NCI-H1092 treated with DMSO at 0.1 percent for 48 hours (cell line): ENCODE measurements at places on chromosomes 2 and 18.

GRCh38 chr2:181394741-181395437 is 62.3 kb upstream of the ITGA4 start:
- no peak for DNase-seq

GRCh38 chr2:142037744-142038143 is 93.1 kb downstream of the LRP1B start:
- DNase-seq: no peak

- DNase-seq: no peak
Observed at GRCh38 chr2:239942871-239943311, 82.3 kb downstream of the NDUFA10 start.

- no peak for DNase-seq
Observed at GRCh38 chr18:3027370-3027891, 14.5 kb upstream of the LPIN2 start.

- no peak for DNase-seq
Observed at GRCh38 chr18:77086034-77086433, 46.5 kb downstream of the MBP start.

- DNase-seq: peak; percentile 8
Observed at GRCh38 chr2:109611467-109612095, 2.2 kb downstream of the SEPTIN10 start.

GRCh38 chr18:75176849-75177248 is 32.1 kb downstream of the PTGR3 start:
- no peak for DNase-seq

- DNase-seq: no peak
Observed at GRCh38 chr2:201980389-201980821, 53.2 kb upstream of the FZD7 start.

- DNase-seq: no peak
Observed at GRCh38 chr2:39234754-39235153, 9.0 kb downstream of the CDKL4 start.

DNA sequence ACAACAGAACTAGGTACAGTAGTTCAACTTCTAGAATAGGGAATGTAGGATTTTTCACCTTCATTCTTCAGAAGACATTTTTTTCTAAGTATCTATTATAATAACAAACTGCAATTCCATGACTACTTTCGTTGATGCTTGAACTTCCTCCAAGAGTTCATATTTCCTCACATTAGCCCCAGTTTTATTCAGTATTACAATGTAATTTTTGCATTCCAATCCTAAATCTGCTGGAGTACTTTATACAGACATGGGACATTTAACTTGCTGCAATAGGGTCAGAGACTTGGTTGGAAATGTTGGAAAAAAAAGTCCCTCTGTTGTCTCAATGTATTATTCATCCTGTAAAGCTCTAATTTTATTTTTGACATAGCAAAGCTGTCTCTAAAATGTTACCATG is 19.6 kb upstream of the FTCDNL1 start:
- no peak for DNase-seq

GRCh38 chr2:21411741-21412140 is 288.0 kb downstream of the TDRD15 start:
- no peak for DNase-seq

DNA sequence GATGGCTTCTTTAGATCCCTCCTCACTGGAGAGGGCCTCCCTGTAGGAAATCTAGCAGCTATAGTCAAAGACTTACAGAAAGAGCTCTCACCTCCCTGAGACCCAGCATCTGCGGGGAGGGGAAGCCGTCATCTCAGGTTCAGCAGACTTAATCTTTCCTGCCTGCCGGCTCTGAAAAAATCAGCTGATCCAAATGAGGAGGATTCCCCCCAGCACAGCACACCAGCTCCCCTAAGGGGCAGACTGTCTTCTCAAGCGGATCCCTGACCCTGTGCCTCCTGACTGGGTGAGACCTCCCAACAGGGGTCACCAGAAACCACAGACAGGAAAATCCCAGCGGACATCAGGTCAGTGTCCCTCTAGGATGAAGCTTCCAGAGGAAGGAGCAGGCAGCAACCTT is 601.9 kb downstream of the CNTNAP5 start:
- DNase-seq: no peak

DNA sequence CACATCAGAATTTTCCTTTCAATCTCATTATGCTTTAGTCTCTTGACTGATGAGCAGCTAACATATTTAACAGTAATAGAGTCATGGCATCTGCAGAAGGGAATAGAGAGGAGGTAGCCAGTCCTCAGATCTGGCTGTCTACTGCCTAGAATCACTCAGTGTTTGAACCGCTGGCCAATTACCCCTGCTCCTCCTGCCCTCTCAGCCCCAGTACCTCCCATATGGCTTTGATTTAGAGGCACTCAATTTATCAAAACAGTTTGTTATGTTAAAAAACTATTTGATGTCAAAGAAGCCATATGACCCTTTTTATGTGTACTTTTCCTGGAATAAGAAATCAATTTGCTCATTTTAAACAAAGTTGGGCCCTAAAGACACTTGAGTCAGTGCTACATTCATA is 355.2 kb downstream of the CMPK2 start:
- no peak for DNase-seq

GRCh38 chr18:9690418-9691188 is 17.5 kb upstream of the RAB31 start:
- no peak for DNase-seq
